ENCODE measurements at places on chromosomes 3 and 15. TPM values are rescaled to one million over a fixed set of nuclear protein-coding genes. Genes with fewer than 3 reads are reported as not detected.
A peak's percentile ranks its signal among the peaks of the same experiment; 100 is the strongest.

Gene TJP1
- total RNA-seq = 90.6 TPM

Gene PBRM1
- 109 TPM for total RNA-seq

Gene SLC24A5
- total RNA-seq = not detected

Gene ECE2
- total RNA-seq = not detected

Gene MST1R
- 2.6 TPM for total RNA-seq

Gene AGTR1
- total RNA-seq = 2.1 TPM

Gene CIB2
- total RNA-seq = 37.7 TPM

Gene CHST13
- total RNA-seq = not detected

Gene RPLP1
- 1,595 TPM for total RNA-seq

Gene MCTP2
- 0.35 TPM for total RNA-seq

Gene MB21D2
- 4.9 TPM for total RNA-seq

Gene WDR82
- 119 TPM for total RNA-seq

GRCh38 chr3:124974691-124975090 is 40.1 kb upstream of the MUC13 start:
- no peaks in the 10 kb centered on the region for H3K27me3 ChIP-seq
- H3K36me3 ChIP-seq = peaks cover 17% of the 10 kb centered on the region
- no peaks in the 10 kb centered on the region for H3K4me1 ChIP-seq
- no peak for DNase-seq

GRCh38 chr3:49602877-49603411 is 48.7 kb downstream of the BSN start:
- peak overlapping the region; percentile 58 for H3K27ac ChIP-seq
- no peak overlapping the region for H3K4me3 ChIP-seq

DNA sequence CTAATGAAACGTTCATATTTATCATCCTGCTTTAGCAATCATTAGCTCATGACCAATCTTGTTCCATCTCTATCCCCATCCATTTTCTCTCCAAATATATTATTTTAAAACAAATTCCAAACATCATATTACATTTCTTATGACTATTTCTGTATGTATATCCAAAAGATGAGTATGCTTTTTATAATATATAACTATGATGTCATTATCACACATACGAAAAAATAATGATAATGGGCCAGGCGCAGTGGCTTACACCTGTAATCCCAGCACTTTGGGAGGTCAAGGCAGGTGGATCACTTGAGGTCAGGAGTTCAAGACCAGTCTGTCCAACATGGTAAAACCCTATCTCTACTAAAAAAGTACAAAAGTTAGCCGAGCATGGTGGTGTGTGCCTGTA is 280.4 kb downstream of the FHIT start:
- no peak for DNase-seq
- H3K4me1 ChIP-seq = no peaks in the 10 kb centered on the region
- no peaks in the 10 kb centered on the region for H3K27me3 ChIP-seq
- H3K4me3 ChIP-seq = no peak overlapping the region
- peaks cover 9% of the 10 kb centered on the region for H3K36me3 ChIP-seq
- H3K27ac ChIP-seq = no peak overlapping the region

DNA sequence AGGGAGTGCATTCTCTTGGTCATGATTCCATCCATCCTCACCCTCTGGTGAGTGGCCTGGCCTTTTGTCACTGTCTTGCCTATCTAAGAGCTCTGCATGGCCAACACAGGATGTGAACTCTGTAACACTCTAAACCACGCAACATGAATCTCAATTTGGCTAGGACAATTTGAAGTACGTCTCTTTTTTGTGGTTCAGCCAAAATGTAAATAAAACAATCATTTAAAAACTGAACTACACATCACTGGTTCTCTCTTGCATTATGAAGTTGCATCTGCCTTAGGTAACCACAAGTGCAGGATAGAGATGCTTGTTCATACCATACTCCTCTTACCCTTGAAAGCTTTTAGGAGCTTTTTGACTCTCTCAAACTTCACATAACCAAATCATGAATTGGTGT is 27.3 kb downstream of the CCR3 start:
- H3K27ac ChIP-seq = peak overlapping the region; percentile 54
- H3K36me3 ChIP-seq = no peaks in the 10 kb centered on the region
- DNase-seq = no peak
- H3K4me1 ChIP-seq = no peaks in the 10 kb centered on the region

- peaks cover 13% of the 10 kb centered on the region for H3K4me1 ChIP-seq
- DNase-seq = no peak
- H3K4me3 ChIP-seq = no peak overlapping the region
- no peaks in the 10 kb centered on the region for H3K27me3 ChIP-seq
- H3K27ac ChIP-seq = no peak overlapping the region
Measured at GRCh38 chr3:73669260-73669659, 44.5 kb upstream of the PDZRN3 start.

GRCh38 chr3:50630877-50631276 is 13.9 kb downstream of the MAPKAPK3 start:
- H3K4me3 ChIP-seq = no peak overlapping the region
- no peak overlapping the region for H3K27ac ChIP-seq
- no peaks in the 10 kb centered on the region for H3K36me3 ChIP-seq
- DNase-seq = no peak
- peaks cover 7% of the 10 kb centered on the region for H3K4me1 ChIP-seq

GRCh38 chr3:197989651-197990050 is 29.6 kb downstream of the LMLN start:
- no peak overlapping the region for H3K4me3 ChIP-seq
- DNase-seq = no peak
- H3K27me3 ChIP-seq = no peaks in the 10 kb centered on the region
- no peak overlapping the region for H3K27ac ChIP-seq
- peaks cover 20% of the 10 kb centered on the region for H3K36me3 ChIP-seq
- no peaks in the 10 kb centered on the region for H3K4me1 ChIP-seq

GRCh38 chr3:184602372-184603150 is 41.0 kb downstream of the EPHB3 start:
- H3K4me3 ChIP-seq = peak overlapping the region; percentile 80
- peaks cover 27% of the 10 kb centered on the region for H3K27me3 ChIP-seq
- peak overlapping the region; percentile 13 for H3K27ac ChIP-seq
- peaks cover 61% of the 10 kb centered on the region for H3K4me1 ChIP-seq

DNA sequence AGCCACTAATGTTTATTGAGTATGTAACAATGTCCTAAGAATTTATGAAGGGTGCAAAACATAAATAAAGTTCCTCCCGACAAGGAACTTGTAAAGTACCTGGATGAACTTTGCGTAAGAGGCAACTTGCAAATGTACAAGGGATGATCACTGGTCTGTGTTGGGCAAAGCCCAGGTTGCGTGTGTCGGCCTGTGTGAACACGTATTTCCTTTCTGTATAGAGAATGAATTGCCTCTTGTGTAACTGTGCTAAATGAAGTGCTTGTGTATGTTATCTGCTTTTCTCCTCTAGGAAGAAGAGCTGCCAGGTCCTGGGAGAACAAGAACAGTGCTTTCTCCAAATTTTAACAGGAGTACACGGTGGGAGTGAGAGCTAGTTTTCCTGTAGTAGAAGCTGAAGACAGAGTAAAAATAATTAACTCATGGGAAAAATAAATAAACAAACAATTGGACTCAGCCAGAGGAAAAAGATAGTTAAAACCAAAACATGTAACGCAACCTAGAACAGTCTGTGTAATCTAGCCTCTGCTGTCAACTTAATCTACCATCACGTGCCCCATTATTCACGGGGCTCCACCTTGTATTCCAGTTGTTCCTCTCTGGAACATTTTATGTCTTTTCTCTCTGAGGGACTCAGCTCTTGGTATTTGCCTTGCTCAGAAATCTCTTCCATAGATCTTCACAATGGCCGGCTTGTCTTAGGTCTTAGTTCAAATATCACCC is 83.7 kb upstream of the RASGRP1 start:
- H3K4me1 ChIP-seq = peaks cover 8% of the 10 kb centered on the region
- no peaks in the 10 kb centered on the region for H3K27me3 ChIP-seq
- H3K4me3 ChIP-seq = no peak overlapping the region
- no peak for DNase-seq

- H3K4me1 ChIP-seq = peaks cover 5% of the 10 kb centered on the region
- no peak overlapping the region for H3K4me3 ChIP-seq
- H3K36me3 ChIP-seq = no peaks in the 10 kb centered on the region
- DNase-seq = no peak
- H3K27ac ChIP-seq = no peak overlapping the region
Measured at GRCh38 chr3:126551839-126552687, 6.7 kb downstream of the C3orf22 start.

DNA sequence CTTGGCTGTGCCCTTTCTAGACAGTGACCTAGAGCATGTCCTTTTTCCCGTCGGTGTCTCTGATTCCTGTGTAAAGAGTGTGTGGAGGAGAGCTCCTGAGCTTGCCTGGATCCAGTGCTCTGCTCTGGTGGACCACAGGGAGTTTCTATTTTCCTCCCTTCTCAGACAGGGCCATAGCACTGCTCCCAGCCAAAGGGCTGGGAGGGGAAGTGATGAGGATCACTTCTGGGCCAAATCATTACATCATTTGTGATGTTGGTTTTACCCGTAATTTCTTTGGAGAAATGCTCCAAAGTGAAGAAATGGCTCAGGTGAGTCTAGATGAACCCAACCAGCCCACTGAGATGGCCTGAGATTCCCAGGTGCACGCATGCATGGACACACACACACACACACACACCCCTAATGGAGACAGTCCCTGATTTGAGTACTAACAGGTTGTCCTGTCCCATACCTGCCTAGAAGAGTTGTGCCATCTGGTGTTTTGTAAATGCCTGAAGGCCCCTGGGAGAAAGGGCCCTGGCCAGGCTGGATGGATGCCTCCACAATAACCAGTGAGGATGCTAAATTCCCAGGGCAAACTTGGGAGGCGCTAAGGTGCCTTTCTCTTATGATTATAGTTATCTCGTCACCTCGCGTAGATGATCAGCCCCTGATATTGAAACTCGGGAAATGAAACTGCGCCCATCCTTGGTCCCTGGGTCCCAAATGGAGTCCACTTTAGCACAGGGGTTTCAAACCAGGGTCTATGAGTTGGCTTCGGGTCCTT is 86.9 kb downstream of the ASB7 start:
- no peak for DNase-seq
- no peak overlapping the region for H3K27ac ChIP-seq
- H3K36me3 ChIP-seq = no peaks in the 10 kb centered on the region
- H3K27me3 ChIP-seq = no peaks in the 10 kb centered on the region

DNA sequence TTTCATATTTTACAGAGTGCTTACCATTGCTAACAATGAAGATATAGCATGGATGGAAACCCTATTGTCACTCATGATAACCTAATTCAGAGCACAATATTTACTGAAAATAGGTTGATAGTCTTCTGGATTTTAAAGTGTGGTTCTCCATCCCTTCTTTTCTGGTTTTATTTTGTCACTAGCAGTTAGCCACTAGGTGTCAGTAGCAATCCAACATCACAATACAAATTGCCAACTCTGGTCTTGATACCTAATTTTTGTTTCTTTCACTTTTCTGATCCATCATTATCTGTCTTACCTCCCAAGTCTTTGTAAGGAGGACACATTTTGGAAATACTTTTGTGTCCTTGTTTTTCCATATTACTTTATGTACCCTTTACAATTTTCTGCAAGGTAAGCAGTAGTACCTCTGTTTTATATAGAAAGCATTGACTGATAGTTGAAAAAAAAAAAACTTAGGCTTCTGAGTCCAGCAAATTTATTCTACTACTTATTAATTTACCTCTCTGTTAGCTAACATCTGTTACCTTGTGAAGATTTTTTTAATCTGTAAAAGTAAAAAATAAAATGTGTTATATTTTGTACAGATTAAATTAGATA is 28.3 kb upstream of the CRYBG3 start:
- no peaks in the 10 kb centered on the region for H3K27me3 ChIP-seq
- no peaks in the 10 kb centered on the region for H3K36me3 ChIP-seq

GRCh38 chr15:40449275-40449674 is 8.5 kb downstream of the BAHD1 start:
- peaks cover 50% of the 10 kb centered on the region for H3K4me1 ChIP-seq
- no peak overlapping the region for H3K27ac ChIP-seq
- H3K36me3 ChIP-seq = no peaks in the 10 kb centered on the region
- no peak for DNase-seq
- no peak overlapping the region for H3K4me3 ChIP-seq
- H3K27me3 ChIP-seq = peaks cover 3% of the 10 kb centered on the region

- no peaks in the 10 kb centered on the region for H3K36me3 ChIP-seq
- peaks cover 33% of the 10 kb centered on the region for H3K4me1 ChIP-seq
- H3K27me3 ChIP-seq = no peaks in the 10 kb centered on the region
- no peak overlapping the region for H3K27ac ChIP-seq
- no peak for DNase-seq
- H3K4me3 ChIP-seq = no peak overlapping the region
Measured at GRCh38 chr3:23764407-23764806, 41.3 kb upstream of the UBE2E1 start.

DNA sequence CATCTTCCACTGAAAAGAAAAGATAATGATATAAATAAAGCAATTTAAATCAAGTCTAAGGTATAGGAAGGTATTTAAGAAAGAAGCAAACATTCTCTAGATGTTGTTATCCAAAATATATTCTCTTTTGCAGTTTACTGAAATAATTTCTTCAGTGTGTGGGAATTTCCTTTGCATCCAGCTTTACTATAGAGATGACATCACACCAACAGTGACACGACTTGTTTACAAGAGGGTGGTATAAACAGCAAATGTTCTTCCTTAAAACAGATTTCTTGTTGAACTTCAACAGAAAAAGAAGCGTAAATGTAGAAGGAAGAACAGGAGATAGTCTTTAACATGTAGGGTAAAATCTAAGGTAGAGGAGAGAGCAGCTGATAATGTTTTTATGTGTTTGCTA is 202.5 kb downstream of the ROBO2 start:
- peaks cover 13% of the 10 kb centered on the region for H3K4me1 ChIP-seq
- no peak overlapping the region for H3K4me3 ChIP-seq
- H3K27ac ChIP-seq = no peak overlapping the region
- H3K36me3 ChIP-seq = peaks cover 7% of the 10 kb centered on the region
- no peak for DNase-seq
- no peaks in the 10 kb centered on the region for H3K27me3 ChIP-seq

- H3K36me3 ChIP-seq = peaks cover 14% of the 10 kb centered on the region
- no peaks in the 10 kb centered on the region for H3K27me3 ChIP-seq
- no peak overlapping the region for H3K4me3 ChIP-seq
- H3K27ac ChIP-seq = no peak overlapping the region
- H3K4me1 ChIP-seq = peaks cover 4% of the 10 kb centered on the region
Measured at GRCh38 chr3:124409650-124410275, 320.5 kb upstream of the UMPS start.

GRCh38 chr3:58178528-58179234 is 32.1 kb downstream of the DNASE1L3 start:
- no peak overlapping the region for H3K27ac ChIP-seq
- no peaks in the 10 kb centered on the region for H3K36me3 ChIP-seq
- H3K4me1 ChIP-seq = peaks cover 17% of the 10 kb centered on the region
- no peak overlapping the region for H3K4me3 ChIP-seq

GRCh38 chr3:54550221-54550977 is 377.5 kb downstream of the LRTM1 start:
- H3K27me3 ChIP-seq = no peaks in the 10 kb centered on the region
- H3K27ac ChIP-seq = no peak overlapping the region

- H3K4me1 ChIP-seq = peaks cover 5% of the 10 kb centered on the region
- no peaks in the 10 kb centered on the region for H3K27me3 ChIP-seq
- DNase-seq = no peak
- H3K36me3 ChIP-seq = no peaks in the 10 kb centered on the region
- no peak overlapping the region for H3K27ac ChIP-seq
Measured at GRCh38 chr3:43031889-43032545, 52.9 kb downstream of the GASK1A start.

- H3K27me3 ChIP-seq = peaks cover 11% of the 10 kb centered on the region
- no peak overlapping the region for H3K27ac ChIP-seq
- H3K4me1 ChIP-seq = no peaks in the 10 kb centered on the region
- DNase-seq = no peak
- no peak overlapping the region for H3K4me3 ChIP-seq
- H3K36me3 ChIP-seq = no peaks in the 10 kb centered on the region
Measured at GRCh38 chr15:101773496-101774100, 29.7 kb upstream of the OR4F6 start.

- no peak for DNase-seq
- no peaks in the 10 kb centered on the region for H3K36me3 ChIP-seq
- H3K27ac ChIP-seq = no peak overlapping the region
- no peaks in the 10 kb centered on the region for H3K27me3 ChIP-seq
- no peaks in the 10 kb centered on the region for H3K4me1 ChIP-seq
- H3K4me3 ChIP-seq = no peak overlapping the region
Measured at GRCh38 chr3:115469649-115470048, 153.7 kb upstream of the GAP43 start.

Data from neural crest cell (in vitro differentiated cells).